ENCODE measurements at places on chromosomes 16 and 17. TPM values are rescaled to one million over a fixed set of nuclear protein-coding genes. Genes with fewer than 3 reads are reported as not detected.

DNA sequence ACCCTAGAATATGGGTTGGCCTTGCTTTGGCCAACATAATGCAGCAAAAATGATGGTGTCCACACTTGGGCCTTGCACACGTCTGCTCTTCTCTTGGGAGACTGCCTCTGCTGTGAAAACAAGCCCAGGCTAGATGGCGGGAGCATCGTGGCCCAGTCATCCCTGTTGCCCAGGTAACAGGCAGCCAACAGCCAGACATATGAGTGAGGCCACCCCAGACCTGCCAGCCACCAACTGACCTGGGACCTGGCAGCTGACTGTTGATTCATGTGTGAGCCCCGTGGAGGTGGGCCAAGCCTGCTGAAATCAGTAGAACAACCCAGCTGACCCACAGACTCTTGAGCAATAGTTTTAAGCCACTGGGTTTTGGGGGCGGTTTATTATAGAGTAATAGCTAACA is 39.4 kb upstream of the CDH3 start:
- DNase-seq: no peak

Gene GNG13
- not detected for polyA plus RNA-seq

DNA sequence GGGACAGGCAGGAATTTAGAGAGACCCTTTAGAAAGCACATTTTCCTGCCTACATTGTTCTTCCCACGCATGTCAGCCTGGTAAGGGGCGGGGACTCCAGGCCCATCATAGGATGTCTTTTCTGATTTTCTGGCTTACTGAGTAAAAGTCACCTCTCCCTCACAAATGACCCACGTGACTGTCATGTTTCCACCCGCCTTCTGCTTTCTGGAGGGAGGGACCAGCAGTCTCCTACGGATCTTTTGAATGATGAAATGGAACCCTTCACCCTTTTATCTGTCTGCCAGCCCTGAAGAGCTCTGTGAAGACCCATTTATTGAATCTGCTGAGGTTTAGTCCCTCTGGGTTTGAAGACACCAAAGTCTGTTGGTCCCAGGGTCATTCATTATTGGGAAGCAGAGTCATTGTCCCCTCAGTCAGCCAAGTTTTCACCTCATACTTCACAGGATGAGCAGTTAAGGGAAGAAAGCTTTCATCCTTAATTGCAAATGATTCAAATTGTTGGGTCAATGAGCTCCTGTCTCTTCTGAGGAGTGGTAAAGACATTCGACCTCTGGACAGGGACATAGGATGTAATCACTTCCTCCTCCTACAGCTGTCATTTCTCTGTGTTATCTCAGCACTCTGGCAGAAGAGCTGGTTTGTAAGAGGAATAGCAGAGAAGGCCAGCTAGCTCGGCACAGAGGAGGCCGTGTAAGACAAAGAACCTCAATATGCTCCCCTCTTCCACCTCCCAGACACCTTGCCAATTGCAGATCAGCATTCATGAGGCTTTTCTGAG is 446.1 kb downstream of the HS3ST3B1 start:
- no peak for DNase-seq

GRCh38 chr16:78720416-78720815 is 621.0 kb downstream of the WWOX start:
- no peak for DNase-seq

Gene SLC6A2
- polyA plus RNA-seq: 0.21 TPM

- no peak for DNase-seq
Observed at GRCh38 chr16:260326-260725, 15.4 kb downstream of the RGS11 start.

- DNase-seq: no peak
Observed at GRCh38 chr17:75416006-75416405, 10.5 kb upstream of the GRB2 start.

DNA sequence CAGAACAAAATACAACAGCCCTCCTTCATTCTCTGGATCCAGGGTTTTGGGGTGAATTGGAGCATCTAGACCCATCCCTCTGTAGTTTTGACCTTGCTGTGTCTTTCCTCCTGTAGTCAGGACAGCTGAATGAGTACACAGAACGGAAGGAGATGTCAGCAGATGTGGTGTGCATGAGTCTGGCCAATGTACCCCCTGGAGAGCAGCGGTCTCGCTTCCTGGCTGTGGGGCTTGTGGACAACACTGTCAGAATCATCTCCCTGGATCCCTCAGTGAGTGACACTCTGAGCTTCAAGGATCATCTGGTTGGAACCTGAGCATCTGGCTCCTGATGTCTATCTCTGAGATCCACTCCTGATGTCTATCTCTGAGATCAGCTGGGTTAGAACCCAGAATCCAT is 32.4 kb downstream of the SF3B3 start:
- no peak for DNase-seq

- DNase-seq: no peak
Observed at GRCh38 chr17:30427611-30428010, 48.9 kb downstream of the CPD start.

- no peak for DNase-seq
Observed at GRCh38 chr17:5209396-5209795, 17.7 kb upstream of the ZNF594 start.

DNA sequence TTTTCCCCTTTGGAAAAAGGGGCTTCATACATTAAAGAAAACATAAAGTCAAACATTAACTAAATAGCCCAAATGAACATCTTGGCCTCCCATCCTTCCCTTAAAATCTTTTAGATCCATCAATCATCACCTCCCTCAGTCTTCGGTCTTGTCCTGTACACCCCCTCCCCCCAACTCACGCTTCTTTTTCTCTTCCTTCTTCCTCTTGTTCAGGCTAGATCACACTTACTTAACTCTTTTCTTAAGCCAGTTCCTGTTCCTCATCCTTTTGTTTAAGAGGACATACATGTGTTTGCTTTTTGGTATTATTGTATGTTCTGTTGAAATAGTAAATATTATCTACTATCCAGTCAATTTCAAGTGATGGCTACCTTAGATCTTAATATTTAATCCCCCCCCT is 5.5 kb downstream of the MFSD6L start:
- DNase-seq: no peak

DNA sequence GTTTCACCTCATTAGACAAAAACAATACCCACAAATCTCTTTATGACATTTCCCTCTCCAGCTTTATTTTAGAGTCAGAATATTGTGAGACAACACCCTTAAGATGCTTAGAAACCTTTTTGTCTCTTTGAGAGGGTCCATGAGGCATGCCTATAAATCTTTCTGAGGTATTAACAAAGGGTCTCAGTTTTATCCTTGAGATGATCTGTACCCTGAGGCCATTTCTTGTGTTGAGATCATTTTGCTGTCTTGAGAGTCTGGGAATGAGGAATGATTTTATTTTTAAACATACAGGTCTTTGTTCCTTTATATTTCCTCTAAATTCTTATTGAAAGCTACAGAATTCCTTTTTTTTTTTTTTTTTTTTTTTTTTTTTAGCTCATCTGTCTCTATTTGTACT is 179.7 kb upstream of the HS3ST4 start:
- no peak for DNase-seq
